Foreskin fibroblast (primary cell): ENCODE measurements at places on chromosomes 6 and 20.
A peak's percentile ranks its signal among the peaks of the same experiment; 100 is the strongest.

- no peak for DNase-seq
Measured at GRCh38 chr20:59448196-59448595, 147.8 kb downstream of the EDN3 start.

DNA sequence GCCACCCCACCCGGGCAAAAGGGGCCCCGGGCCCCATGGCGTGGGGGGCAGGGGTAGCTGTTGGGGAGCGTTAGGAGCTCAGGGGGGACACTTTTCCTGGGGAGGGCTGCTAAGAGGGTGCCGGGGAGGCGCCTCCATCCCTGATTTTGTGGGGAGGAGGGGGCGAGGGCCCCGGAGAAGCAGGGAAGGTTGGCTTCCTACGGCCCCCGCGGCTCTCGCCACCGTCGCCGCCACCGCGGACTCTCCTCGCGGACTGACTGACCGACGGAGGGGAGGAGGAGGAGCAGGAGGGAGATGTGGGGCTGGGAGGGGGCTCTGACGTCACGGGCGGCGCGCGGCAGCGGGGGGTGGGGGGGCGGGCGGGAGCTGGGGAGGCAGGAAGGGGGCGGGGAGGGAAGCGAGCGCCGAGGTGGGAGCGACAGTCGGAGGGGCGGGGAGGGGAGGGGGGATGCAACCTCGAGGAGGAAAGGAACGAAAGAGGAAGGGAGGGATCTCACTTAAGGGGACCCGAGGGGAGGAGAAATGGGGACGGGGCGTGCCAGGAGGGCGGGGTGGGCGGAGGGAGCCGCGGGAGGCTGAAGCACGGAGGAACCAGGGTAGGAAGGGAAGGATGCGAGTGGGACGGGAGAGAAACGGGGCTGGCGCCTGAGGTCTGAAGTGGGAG lies 5.1 kb downstream of the GABBR1 start:
- peak; percentile 89 for DNase-seq

DNA sequence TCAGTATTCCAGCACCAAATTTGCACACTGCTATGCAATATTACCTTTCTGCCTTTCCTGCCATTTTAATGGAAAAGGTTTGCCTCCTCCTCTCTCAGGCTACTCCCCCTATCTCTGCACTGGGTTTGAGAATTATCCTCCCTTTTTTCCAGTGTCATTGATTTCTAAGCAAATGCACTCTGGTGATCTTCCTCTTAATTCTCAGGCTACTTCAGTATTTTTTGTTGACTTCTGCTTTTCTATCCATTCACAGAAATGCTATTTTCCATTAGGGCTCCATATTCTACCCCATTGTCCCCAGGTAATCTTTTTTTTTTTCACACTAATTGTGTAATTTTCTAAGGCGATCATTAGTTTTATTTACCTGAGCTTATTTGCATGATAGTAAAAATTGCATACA lies 144.0 kb downstream of the GJA1 start:
- no peak for DNase-seq

- no peak for DNase-seq
Measured at GRCh38 chr6:90765491-90765890, 178.6 kb upstream of the MAP3K7 start.

GRCh38 chr6:52994031-52994838 lies 849 bp downstream of the GSTA4 start:
- DNase-seq, result peak; percentile 22

GRCh38 chr20:18839507-18840247 lies 26.1 kb downstream of the SCP2D1 start:
- no peak for DNase-seq

DNA sequence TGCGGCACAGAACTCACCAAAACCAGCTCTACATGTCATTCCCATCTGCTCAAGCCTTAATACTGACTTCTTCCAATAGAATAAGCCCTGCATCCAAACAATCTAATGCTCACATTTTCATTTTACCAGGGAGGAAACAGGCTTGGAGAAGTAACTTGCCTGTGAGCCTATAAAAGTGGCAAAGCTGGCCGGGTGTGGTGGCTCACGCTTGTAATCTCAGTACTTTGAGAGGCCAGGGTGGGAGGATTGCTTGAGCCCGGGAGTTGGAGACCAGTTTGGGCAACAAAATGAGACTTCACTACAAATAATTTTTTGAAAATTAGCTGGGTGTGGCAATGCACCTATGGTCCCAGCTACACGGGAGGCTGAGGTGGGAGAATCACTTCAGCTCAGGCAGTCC lies 133.7 kb downstream of the LY86 start:
- no peak for DNase-seq

DNA sequence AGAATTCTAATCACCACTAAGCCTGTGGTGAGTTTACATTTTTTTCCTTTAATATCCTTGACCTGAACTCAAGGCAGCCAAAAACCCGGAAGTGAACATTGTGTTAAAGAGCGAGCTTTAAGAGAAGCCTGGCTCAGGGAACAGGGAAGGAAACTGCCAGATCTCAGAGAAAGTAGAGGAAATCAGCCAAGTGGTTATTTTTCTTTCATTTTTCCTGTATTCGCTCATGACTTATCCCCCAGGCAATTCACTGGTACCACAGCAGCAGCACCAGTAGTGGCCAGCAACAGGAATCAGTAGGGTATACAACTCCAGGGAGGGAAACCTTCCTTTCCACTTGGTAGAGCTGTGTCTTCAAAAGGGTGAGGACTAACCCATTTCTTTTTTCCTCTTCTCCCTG lies 89.6 kb upstream of the HMGCLL1 start:
- peak; percentile 53 for DNase-seq

DNA sequence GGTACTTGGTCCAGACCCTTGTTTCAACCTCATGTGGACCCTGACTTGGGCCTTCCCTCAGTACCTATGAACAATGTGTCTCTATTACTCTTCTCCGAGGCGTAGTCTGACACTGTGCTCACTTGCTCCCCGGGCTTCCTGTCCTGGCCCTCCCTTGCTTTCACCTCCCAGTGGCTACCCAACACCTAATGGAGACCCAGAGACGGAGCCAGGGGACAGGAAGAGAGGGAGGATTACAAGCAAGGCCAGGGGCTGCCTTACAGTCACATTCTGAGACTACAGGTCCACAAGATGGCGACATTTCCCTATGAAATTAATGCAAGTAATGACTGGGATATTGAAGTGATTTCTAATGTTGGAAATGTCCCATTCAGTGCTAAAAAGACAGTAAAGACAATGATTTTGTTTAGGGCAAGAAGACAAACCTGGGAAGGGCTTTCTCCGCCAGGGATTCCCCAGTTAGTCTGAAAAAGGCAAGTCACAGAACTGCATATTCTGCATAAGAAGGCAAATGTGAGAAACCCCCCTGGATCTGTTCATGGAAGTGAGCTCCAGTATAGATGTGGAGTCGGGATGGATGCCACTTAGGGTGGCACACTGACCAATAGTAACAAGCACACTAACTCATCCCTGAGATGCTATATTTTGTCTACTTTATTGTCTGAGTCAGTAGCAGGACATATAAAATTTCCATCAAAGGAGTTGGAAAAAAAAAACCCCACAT lies 44.0 kb upstream of the ZBTB24 start:
- DNase-seq, result peak; percentile 81

DNA sequence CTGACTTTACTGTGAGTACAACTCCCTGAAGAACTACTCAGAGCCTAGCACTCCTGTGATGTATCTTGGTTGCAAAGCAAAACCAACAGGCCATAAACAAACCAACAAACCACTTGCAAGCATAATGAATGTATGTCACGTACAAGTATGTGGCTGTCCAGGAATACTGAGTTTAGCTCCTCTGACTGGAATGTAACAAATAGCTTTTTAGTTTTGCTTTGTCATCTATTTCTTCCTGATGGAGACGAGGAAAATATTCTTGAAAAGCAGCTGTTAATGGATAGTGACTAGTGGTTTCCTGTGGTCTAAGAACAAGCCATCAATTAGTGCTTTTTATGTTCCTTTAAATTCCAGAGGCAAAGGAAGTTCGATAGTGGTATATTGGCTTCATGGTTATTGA lies 101.9 kb upstream of the LY86 start:
- DNase-seq, result no peak

DNA sequence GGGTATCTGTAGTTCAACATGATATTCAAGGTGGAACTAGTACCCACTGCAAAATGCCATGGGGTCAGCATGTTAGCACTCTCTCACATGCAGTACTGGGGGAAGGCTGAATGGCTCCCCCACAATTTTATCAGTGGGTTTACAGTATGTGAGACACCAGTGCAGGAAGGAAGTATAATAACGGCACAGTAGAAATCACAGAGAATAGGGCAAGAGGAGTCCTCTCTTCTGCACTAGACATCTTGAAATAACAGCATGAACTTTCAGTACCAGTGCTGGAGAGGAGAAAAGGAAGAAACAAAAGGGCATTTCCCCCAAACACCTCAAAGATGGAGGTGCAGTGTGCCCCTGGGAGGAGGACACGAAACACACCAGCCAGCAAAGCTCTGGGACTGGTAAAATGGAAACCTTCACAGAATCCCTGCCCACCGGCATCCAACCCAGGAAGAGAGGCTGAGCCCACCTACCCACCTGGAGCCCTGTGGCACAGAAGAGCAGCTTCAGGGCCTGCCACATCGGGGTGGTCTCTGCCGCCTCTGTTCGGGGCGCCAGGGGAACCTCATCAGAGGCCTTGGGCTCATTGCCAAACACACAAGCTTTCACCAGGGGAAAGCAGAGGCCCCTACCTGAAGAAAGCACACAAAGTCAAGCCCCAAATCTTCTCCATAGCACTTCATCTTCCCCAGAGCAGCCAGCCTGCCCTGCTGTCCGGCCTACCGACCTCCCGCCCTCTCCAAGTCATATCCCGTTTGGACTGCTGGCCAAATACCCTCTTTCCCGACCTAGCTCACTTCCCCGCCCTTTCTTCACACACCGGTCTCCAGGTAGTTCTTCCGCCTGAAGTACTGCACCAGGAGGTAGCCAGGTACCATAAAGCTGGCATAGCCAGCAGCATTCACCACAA lies 1.2 kb downstream of the SLC35B2 start:
- peak; percentile 41 for DNase-seq

DNA sequence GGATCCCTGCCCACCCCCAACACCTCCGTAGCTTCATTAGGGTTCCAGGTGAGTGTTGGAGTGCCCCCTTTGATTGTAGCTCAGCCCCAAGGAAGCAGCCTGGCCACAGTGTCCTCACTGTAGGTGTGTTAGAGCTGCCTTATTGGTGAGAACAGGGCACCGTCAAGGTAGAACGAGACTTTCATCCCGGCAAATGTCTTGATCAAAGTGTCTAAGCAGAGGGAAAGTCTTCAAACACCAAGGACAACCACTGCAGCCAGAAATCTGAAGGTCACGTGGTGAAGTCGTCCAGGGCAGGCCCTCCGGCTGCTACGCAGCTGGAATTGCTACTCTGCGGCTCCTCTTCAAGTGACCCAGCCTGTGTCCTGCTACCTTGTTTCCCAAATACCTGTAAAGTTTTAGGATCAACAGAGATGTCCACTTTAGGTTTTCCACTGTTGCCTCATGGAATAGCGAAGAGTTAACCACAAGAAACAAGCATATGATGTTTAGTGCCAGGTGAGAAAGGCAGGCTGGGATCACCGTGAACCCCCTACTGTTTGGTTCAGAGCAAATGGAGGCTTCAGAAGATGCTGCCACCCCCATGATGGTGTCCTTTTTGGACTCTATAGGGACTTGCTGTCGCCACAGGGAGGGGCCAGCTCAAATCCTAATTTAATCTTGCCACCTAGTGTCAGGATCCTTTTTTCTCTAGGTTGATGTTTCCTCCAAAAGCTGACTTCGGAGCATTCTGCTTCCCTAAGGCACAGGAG lies 1.7 kb upstream of the DLL1 start:
- no peak for DNase-seq

DNA sequence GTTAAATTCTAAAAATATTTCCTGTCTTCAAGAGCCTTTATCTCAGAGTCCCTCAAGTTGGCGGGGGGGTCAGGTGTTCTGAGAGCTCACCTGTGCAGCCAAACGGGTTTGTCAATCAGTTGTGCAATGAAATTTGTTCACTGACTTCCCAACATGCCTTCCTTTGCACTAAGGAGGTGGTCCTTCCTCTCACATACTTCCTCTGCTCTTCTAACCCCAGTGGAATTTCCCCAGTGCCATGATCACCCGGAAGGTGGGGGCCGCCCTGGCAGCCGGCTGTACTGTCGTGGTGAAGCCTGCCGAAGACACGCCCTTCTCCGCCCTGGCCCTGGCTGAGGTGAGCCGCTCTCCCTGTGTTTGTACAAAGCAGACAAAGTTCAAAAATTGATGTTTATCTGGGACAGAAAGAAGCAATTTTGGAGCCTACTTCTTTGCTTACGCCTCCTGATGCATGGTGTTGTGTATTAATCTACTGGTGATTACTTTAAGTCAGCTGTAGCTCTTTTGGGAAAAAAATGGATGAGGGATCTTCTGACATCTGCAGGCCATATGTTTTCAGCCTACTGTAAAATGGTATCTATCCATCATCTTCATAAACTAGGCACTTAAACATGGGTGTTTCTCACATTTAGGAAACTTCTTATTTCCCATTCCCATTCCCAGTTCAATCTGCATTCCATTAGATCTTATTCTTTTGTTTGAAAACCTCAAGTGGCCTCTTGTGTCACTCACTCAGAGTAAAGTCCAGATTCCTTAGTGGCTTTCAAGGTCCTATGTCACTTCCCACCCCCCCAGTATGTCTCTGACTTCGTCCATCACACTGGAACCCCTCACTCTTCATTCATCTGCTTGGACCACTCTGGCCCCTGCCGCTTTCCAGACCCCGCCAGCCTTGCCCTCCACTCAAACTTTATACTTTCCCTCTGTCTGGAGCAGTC lies 10.1 kb downstream of the ALDH5A1 start:
- DNase-seq, result peak; percentile 21

- DNase-seq, result peak; percentile 76
Measured at GRCh38 chr6:106069478-106069877, 16.7 kb upstream of the PRDM1 start.

DNA sequence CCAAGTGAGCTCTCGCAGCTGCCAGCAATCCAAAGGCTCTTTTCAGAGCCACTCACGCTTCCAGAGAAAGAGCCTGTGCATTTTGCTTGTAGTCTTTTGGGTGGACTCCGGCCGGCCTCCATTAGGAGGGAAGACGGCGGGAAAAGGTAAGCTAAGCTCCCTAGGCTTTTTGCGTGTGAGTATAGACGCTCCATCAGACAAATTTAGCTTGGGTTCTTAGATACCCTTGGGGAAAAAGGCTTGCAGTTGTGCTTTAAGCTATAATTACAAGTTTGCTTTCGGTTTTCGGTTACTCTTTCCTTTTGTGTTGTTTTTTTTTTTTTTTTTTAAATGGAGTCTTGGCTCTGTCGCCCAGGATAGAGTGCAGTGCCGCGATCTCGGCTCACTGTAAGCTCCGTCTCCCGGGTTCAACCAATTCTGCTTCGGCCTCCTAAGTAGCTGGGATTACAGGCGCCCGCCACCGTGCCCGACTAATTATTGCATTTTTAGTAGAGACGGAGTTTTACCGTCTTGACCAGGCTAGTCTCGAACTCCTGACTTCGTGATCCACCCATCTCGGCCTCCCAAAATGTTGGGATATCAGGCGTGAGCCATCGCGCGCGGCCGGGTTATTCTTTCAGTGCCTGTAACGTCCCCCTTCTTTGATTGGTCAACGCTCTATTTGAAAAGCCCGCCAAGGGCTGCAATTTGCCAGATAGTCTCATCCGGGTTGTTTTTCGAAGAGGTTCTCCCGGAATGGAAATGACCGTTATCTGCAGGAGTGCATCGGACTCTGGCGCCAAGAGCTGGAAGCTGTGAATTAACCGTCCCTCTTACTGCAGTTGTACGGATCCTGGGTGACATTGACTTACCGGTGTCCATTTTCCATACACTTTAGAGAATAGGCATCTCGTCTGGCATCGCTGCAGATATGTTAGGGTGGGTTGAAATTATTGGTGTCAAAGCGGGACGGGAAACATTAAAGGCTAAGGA lies 18.1 kb downstream of the OR2B2 start:
- DNase-seq, result peak; percentile 94
